ENCODE measurements at places on chromosomes 11 and 22. TPM values are rescaled to one million over a fixed set of nuclear protein-coding genes. Genes with fewer than 3 reads are reported as not detected.

The GAB4 gene
- not detected for total RNA-seq

The OAF gene
- 8.3 TPM for total RNA-seq

- DNase-seq: no peak
Measured at GRCh38 chr11:45653277-45653676, 12.1 kb downstream of the CHST1 start.

DNA sequence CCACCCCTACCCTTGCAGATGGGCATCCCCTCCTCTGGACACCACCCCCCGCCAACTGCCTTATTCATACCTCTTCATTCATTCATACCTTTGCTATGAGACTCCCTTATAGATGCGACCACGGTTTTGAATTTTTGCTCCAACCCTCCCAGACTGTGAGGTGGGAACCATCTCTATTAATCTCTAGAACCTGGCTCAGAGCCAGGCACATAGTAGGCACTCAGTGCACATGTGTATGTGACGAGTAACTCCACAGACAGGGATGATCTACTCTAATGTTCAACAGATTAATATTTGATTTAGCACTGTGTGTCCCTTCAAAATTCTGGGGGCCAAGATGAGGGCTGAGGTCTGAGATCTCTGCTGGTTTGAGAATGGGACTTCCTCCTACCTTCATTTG is 220.4 kb downstream of the ST3GAL4 start:
- no peak for DNase-seq

The KRTAP5-8 gene
- total RNA-seq: not detected

- no peak for DNase-seq
Measured at GRCh38 chr11:132907651-132908413, 624.5 kb downstream of the OPCML start.

DNA sequence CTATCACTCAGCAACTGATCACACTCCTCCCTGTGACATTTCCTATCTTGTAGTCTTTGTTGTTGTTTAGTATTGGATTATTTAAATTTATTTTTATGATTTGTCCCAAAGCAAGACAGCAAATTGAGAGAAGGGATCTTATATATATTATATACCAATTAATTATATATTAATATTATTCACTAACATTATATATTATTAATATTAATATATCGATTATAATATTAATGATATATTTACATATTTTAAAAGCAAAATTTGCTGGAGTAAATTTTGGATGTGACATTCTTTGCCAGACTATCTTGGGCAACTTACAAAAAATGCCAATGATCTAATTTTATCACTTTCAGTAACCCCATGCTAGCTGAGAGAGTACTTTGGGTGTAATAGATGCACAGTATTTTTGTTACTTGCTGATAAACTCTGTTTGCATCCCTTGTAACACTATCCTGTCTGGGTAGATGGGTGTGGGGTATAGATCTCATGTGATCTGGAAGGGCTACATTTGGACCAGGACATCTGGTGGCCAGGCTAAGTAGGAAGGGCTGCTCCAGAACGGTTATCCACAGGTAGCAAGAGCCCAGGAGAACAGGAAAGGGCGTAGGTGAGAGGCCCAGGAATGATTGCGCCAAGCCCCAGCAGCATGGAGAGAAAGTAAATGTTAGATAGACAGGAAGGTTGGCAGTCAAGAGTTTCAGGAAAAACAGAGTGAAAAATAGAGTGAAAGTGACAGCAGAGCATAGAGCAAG is 608.6 kb upstream of the KIRREL3 start:
- no peak for DNase-seq

- no peak for DNase-seq
Measured at GRCh38 chr11:109958131-109958820, 134.9 kb upstream of the ZC3H12C start.

The PNPLA5 gene
- not detected for total RNA-seq

The TEX12 gene
- not detected for total RNA-seq

GRCh38 chr11:65491614-65492386 is 7.0 kb upstream of the MALAT1 start:
- DNase-seq: peak; percentile 88

DNA sequence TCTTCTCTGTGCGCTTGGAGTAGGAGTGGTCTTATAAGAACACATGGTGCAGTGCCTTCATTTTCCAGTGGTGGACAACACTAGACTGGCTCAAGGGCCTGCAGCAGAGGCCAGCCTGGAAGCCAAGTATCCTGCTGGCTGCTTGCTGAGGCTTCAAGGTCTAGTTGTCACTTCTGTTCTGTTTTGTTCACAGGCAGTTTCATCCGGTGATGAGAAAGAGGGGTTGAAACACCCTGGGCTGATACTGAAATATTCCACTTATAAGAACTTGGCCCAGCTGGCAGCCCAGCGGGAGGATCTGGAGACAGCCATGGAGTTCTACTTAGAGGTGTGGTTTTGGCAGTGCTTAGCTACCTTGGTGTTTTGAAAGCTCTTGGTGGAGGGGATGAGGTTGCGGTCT is 29.8 kb downstream of the CABIN1 start:
- no peak for DNase-seq

DNA sequence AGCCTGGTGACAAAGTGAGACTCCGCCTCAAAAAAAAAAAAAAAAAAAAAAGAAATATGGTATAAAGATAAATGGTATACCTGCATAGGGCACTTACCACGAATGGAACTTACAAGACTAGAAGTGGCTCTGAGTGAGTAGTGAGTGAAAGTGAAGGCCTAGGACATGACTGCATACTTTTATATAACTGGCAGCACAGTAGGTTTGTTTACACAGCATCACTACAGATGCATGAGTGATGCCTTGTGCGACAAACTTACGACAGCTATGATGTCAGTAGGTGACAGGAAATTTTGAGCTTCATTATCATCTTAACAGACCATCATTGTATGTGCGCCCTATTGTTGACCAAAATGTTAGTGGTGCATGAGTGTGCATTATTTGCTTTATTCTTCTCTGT is 17.7 kb downstream of the XRCC6 start:
- no peak for DNase-seq

DNA sequence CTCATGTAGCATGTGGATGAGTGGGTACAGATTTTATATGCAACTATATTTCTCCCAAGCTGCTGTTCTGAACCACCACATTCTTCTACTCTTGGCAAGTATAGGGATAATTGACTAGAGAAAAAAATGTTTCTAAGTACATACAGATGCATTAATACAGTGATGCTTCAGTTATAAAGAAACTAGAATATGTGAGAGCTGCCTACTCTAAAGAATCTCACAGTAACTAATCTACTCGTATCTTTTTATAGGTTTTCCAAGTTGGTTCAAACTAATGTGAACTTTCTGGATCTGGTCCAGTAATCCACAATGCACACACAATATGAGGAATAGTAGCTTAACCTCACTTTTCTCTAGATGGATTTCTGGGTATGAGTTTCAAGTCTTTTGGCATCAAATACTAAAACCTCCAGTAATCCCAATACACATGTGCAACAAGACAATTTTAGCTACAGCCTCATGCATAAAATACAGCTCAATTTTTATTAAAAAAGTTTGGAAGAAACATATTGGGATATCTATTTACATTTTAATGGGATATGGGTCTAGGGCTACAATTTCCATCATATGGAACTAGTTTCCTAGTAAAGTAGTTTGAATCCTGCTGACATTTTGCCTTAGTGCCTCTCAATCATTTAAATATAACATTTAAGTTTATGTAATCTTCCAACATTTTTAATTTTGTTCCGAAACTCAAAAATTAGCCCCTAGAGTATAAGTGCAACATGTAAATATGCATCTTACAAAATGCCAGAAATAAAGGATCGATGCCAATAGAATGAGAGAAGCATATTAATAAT is 2209.7 kb downstream of the LRRC4C start:
- DNase-seq: no peak

- DNase-seq: no peak
Measured at GRCh38 chr11:127461241-127462064, 460.9 kb upstream of the KIRREL3 start.

The SORL1 gene
- 4.5 TPM for total RNA-seq

DNA sequence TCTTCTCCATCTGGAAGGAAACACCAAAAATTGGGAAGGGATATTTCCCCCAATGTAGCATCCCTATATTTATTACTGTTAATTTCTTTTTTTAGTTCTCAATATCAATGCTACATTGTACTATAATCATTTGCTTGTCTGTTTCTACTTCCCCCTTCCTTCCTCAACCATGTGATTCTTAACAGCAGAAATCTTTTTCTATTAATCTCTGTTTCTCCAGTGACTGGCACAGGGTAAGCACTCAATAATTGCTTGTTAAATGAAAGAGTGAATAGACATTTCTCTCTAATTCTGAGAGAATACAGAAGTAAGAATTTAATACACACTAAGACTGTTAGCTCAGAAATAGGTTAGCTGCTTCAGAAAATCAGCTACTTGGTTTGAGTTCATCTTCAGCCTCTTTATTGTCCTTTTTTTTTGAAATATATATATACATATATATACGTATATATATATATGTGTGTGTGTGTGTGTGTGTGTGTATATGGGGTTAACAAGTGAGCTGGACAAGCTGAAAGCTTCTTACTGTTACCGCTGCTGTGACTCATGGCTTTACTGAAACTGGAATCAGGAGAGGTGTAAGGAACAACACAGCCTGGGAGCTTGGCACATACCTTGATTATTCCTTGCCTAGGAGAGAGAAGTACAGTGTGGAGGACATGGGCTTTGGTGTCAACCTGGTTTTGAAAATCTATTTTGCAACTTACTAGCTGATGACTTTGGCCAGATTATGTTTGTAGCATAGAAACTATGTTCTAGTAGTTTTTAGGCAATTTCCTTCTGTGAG is 26.2 kb upstream of the PDE3B start:
- no peak for DNase-seq

DNA sequence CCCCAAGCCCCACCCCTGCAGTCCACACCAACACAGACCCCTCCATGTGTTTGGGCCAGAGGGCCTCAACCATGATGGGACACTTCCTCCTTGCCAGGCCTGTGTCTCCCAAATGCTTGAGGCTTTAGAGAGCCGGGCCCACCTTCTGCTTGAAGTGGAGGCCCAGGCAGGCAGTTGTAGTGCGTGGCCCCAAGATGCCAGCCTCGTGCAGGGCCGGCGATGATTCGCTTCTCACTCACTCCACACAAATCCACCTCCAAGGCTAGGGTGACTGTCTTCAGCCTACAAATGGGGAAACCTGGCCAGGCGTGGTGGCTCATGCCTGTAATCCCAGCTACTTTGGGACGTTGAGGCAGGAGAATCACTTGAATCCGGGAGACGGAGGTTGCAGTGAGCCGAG is 5.7 kb downstream of the PRR5 start:
- DNase-seq: no peak

DNA sequence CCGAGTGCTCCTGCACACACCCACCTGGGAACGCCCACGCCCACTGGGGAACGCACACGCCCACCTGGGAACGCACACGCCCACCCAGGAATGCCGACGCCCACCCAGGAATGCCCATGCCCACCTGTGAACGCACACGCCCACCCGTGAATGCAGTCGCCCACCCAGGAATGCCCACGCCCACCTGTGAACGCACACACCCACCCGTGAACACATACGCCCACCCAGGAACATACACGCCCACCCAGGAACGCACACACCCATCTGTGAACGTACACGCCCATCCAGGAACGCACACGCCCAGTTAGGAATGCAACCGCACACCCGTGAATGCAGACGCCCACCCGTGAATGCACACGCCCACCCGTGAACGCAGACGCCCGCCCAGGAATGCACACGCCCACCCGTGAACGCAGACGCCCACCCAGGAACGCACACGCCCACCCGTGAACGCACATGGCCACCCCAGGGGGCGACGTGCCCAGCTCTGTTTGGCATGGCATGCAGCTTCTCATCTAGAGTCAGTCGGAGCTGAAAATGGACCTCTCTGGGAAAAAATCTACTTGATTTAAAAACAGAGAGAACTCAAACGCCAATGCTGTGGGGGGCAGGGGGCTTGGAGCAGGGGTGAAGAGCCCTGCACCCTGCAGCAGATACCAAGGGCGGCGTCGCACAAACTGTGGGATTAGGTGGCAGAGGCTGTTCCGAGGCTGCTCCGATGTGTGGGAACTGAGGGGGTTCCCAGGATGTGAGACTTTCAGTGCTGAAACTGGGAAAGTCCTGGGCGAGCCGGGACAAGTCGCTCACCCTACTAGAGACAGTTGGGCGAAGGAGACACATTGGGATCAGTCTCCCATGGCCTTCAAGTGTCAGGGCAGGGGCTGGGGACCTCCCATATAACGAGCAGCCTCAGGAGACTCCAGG is 83.3 kb downstream of the MYEOV start:
- no peak for DNase-seq

DNA sequence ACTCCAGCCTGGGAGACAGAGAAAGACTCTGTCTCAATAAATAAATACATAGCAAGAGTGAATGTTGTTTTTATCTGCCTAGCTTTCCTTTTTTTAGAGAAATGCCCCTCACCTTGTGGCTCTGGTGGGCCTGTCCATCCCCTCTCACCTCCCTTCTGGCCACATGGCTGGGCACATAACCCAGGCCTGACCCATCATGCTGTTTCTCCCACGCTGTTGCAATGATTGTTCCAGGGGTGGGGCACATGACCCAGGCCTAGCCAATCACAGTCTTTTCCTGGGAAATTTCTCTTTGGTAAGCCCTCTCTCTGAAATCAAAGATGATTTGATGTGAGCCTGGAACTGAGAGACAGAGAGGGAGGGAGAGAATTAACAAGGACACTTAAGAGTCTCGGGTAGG is 5.5 kb upstream of the CYTH4 start:
- DNase-seq: no peak

DNA sequence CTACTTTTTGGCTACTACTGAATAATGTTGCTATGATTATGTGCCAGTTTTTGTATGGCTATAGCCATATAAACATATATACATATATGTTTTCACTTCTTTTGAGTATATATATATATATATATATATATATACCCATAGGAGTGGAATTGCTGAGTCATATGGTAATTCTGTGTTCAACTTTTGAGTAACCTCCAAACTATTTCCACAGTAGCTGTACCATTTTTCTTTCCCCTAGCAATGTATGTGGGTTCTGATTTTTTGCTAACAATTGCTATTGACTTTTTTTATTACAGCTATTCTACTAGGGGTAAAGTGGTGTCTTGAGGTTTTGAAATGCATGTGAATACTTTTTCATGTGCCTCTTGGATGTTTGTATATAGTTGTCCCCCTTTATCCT is 30.4 kb downstream of the CBL start:
- DNase-seq: no peak

The MAPK8IP2 gene
- total RNA-seq: 0.06 TPM

The C11orf52 gene
- not detected for total RNA-seq

DNA sequence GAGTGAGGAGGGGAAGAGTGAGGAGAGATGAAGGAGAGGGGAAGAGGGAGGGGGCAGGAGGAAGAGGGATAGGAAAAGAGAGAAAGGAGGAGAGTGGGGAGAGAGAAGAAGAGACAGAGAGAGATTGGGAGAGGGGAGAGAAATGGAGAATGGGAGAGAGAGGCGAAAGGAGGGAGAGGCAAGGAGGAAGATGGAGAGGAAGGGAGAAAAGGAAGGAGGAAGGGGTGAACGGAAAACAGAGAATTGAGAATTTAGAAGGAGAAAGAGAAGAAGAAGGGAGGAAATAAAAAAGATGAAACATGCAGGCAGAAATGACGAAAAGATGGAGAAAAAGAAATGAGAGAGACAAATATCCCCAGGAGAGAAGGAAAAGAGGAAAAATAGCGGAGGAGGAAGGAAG is 502.8 kb downstream of the MN1 start:
- no peak for DNase-seq
